ENCODE measurements at places on chromosomes 5 and 9.
A peak's percentile ranks its signal among the peaks of the same experiment; 100 is the strongest.

DNA sequence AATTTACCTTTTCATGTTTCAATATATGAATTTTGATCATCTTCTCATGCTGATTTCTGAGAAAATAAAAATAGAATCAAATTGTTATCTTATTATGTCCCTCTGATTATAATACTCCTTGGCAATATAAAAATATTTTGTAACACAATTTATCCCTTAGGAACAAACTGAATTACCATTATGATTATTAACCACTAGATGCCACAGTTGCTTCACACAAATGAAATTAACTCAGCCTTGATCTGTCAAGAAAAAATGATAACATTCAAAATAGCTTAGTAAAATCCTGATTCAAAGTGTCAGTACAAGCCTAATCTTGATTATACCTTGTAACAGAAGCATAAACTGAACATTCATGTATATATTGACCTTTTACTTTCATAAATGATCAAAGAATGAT, 4.8 kb upstream of the CHSY3 start:
- DNase-seq = peak; percentile 31

GRCh38 chr5:105840800-105841199, 1829.9 kb downstream of the EFNA5 start:
- DNase-seq = peak; percentile 1

- no peak for DNase-seq
These were observed 202.8 kb upstream of the TAS2R1 start for GRCh38 chr5:9832921-9833320.

GRCh38 chr5:52692039-52692438, 95.7 kb upstream of the ITGA1 start:
- DNase-seq = peak; percentile 71

DNA sequence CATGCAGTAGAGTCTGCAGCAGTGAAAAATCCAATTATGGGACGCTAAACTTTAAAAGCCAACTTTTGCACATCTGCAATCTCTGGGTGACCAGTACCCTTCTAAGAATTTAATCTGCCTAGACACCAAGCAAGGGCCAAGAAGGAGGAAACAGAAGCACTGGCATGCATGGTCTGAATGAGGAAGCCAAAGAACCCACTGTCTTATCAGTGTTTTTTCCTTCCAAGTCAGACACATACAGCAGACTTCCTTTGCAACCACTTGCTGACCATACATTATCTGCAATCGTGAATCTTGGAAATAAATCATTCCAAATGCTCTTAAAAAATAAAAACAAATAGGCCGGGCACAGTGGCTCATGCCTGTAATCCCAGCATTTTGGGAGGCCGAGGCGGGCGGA, 65.9 kb downstream of the DEPDC1B start:
- DNase-seq = no peak

GRCh38 chr5:58066557-58066956, 393.3 kb downstream of the PLK2 start:
- DNase-seq = no peak

DNA sequence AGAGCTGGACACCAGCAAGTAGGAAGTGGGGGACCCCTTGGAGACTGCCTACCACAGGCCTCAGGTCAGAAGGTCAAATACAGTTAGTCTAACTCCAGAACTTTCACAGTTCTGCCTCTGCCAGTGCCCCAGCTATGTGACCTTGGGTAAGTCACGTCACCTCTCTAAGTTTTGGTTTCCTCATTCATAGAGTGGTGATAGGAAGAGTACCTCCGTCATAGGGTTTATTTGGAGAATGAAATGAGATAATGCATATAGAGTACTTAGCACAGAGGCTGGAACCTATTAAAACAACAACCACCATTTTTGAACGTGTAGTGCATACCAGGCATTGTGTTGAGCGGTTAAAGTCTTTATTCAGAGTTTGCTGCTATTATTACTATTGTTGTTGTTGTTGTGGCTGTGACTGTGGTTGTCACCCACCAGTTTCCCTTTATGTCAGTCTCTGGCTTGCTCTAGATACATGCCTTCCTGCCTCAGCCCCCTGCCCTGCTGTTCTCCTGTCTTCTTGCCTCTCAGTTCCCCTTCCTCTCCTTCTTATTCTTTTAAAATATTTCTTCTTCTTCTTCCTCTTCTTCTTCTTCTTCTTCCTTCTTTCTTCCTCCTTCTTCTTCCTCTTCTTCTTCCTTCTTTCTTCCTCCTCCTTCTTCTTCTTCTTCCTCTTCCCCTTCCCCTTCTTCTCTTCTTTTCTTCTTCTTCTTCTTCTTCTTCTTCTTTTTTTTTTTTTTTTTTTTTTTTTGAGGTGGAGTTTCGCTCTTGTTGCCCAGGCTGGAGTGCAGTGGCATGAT, 67.8 kb downstream of the RALGPS1 start:
- DNase-seq = no peak

DNA sequence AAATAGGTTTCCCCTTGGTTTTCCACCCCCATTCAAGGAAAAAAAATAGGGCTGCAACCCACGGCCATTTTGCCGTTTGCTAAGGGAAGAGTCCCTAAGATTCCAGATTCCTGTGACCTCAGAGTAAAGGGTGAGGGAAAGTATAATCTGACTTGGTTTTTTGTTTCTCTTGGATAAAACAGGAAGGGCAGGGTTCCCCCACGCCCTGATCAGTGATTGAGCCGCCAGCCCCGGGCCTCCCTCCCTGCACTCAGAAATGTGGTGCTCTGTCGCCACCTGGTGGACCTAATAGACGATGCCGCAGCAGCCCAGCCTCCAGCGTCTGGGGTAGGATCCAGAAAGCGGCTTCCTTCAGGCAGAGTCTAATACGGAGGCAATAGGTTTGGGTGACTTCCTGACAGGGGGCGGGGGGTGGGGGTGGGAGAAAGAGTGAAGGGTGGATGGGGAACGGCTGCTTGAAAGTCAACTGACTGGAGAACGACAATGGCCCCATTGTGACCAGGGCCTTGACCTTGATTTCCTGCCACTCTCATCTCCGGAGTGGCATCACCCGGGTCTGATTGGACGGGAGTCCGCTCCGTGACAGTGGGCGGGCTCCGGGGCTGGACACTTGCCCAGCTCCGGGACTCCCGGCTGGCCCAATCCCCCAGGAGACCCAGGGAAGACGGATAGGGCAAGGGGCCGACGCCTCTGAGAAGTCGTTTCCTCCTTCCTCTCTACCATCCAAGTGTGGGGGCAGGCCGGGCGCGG, 17.8 kb upstream of the CYSTM1 start:
- peak; percentile 75 for DNase-seq

GRCh38 chr5:143976055-143976454, 164.1 kb downstream of the HMHB1 start:
- no peak for DNase-seq

GRCh38 chr9:12818431-12819000, 43.7 kb downstream of the LURAP1L start:
- DNase-seq = peak; percentile 65

DNA sequence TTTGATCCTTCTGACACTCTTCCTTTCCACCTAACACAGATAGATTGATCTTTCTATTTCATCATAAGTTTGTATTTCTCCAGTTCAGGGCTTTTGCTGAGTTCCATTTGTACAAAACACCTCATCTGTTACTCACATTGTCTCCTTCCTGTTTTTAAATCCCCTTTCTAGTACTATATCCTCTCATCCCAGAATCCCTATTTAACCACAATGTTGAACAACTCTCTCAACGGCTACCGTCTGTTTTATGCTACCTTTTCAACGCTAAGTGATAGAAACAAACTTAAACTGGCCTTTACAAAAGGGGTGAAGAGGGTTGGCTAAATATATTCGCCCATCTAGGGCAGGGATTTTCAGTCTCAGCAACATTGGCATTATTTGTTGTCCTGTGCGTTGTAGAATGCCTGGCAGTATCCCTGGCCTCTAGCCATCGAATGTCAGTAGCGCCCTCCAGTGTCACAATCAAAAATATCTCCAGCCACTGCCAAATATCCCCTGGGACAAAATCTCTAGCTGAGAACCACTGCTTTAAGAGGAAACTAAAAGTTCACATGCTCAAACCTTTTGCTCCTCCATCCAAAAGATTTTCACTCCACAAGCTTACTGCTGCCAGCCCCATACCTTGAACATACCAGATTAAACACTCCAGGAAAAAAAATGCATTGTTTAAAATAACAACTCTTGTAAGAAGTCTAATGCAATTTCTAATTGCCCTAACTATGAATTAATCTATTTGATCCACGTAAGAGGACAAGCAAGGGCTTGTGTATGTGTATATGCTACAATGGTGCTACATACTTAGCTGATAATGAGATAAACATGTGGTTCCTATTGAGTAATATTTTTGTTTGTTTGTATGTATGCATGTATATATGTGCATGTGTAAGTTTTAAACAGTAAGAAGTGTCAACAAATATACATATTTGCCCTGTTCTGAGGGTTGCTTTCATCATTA, 344.0 kb downstream of the PTPRD start:
- DNase-seq = peak; percentile 52

GRCh38 chr9:88767504-88767790, 223.8 kb upstream of the S1PR3 start:
- no peak for DNase-seq

DNA sequence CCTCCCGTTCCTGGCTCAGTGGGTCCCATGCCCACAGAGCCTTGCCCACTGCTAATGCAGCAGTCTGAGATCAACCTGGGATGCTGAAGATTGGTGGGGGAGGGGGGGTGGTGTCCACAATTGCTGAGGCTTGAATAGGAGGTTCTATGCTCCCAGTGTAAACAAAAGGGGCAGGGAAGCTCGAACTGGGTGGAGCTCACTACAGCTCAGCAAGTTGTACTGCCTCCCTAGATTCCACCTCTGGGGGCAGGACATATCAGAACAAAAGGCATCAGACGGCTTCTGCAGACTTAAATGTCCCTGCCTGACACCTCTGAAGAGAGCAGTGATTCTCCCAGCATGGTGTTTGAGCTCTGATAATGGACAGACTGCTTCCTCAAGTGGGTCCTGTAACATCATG, 885.6 kb upstream of the COX7C start:
- DNase-seq = no peak

GRCh38 chr9:16310278-16311110, 560.0 kb downstream of the BNC2 start:
- no peak for DNase-seq

- DNase-seq = no peak
These were observed 73.0 kb upstream of the UBTD2 start for GRCh38 chr5:172356527-172356926.

- DNase-seq = no peak
These were observed 21.4 kb upstream of the BASP1 start for GRCh38 chr5:17196024-17196423.

- DNase-seq = peak; percentile 67
These were observed 305.1 kb downstream of the PSAT1 start for GRCh38 chr9:78601957-78602565.

GRCh38 chr5:79642210-79642609, 30.0 kb downstream of the TENT2 start:
- DNase-seq = no peak

DNA sequence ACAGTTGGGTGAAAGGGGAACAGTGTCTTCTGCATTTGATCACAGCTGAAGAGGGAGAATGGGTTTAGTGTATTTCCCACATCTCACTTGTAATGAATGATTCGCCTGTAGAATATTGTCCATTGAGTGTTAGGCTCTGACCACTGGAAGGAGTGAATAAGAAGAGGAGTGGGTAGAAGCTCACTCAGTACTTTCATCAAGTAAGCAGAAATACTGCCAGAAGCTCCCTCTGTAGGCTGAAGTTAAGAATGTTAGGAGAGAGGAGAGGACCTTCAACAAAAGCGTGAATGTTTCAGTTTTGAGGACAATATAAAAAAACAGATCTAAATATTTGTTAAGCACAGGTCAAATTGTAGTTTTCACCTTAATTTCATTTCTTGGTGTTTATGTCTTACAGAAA, 27.5 kb downstream of the FSD1L start:
- peak; percentile 66 for DNase-seq

DNA sequence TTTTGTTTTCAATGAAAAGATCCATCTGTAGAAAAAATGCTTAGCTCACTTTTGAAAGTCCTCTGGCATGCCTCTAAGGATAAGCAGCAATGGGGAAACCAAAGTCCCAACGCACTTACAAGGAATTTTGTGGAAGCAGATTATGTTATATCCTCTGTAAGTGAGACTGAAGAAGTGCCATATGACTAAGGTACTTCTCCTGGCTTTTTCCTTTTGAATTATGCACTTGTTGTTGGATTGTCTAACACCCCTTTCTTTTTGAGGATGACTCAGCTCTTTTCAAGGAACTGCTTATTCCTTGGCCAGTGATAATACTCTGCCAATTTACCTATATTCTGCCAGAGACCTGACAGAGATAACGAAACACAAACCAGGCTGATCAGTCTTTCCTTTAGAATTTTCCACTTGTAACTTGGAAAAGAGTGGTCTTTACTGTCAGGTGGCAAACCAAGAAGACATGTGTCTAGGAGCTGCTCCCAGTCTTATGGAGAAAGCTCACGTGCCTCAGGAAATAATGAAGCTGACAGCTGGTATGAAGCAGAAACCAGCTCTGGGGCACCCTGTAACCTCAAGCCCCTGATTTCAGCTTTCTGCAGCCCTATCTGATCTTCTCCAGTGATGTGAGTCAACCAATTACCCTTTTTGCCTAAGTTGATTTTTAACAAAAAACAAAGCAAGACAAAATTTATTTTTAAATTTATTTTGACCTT, 290.8 kb upstream of the FBXL7 start:
- no peak for DNase-seq

- peak; percentile 94 for DNase-seq
These were observed 4.1 kb downstream of the NFIL3 start for GRCh38 chr9:91419222-91420191.

- DNase-seq = peak; percentile 91
These were observed at the start of the genes ERCC8 and NDUFAF2 for GRCh38 chr5:60944904-60945812. Gene ERCC8 (minus strand): TSS chr5:60945070. CDS start chr5:60945008, 62 bp downstream. Gene NDUFAF2 (plus strand): TSS chr5:60945205. CDS start chr5:60945256, 51 bp downstream.

GRCh38 chr5:151950706-151951105, 26.1 kb upstream of the GLRA1 start:
- DNase-seq = no peak

DNA sequence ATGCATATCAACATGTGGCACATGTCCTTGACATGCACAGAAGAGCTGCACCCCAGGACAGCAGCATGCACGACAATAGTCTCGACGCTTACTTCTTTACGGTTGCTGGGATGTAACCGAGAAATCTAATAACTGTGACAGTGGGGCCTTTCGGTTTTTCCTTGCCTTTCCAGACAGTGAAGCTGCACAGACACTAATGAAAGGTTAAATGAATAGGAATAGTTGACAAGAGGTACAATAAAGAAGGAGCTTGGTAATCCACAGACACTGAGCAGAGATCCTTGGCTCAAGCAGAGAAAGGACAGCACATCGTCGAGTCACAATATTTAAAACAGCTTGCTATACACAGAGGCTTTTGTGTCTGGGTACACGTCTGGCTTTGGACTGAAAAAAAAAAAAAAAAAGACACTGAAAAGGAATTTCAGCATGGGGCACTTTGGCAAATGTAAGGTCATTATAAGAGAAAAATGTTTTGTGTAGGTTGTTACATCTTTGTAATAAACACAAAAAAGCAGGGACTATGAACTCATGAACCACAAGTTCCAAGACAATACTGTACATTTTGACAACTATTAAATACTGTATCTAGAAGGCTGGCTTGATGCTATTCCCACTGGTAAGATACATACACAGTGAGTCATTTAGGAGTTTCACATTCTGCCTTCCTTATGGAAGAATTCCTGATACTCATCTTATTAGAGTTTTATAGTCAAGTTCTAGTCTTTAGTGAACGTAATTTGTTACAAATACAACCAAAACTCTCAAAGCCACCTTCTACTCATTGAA, 5.6 kb downstream of the BNC2 start:
- peak; percentile 80 for DNase-seq

All from fibroblast of skin of right quadriceps (primary cell).